Stimulated activated CD4-positive, alpha-beta T cell treated with anti-CD3 and anti-CD28 coated beads, Interleukin-1b, Interleukin-23, amount 100 ng/mL, for 48 hours (primary cell): ENCODE measurements at places on chromosomes 13 and 19.

- DNase-seq: no peak
These were observed 19.6 kb downstream of the KCNC3 start for GRCh38 chr19:50309396-50310125.

- no peak for DNase-seq
These were observed 21.9 kb upstream of the TCF3 start for GRCh38 chr19:1674293-1674679.

DNA sequence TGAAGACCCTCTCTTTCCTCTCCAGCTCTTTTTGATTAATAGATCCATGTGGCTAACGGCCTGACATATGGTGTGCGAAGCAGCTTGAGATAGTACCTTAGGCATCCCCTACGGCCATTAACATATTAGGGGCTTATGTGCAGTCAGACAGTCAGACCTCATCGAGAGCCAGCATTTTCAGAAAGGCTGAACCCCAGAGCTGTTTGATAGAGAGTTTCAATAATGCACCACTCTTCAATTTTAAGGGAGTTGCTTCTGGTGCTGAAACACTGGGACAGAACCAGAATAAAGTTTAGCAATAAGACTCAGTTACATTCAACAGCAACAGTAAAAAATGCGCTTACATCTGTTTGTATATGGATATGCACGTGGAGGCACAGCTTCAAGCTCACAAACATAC, 10.8 kb downstream of the POU4F1 start:
- DNase-seq: no peak

DNA sequence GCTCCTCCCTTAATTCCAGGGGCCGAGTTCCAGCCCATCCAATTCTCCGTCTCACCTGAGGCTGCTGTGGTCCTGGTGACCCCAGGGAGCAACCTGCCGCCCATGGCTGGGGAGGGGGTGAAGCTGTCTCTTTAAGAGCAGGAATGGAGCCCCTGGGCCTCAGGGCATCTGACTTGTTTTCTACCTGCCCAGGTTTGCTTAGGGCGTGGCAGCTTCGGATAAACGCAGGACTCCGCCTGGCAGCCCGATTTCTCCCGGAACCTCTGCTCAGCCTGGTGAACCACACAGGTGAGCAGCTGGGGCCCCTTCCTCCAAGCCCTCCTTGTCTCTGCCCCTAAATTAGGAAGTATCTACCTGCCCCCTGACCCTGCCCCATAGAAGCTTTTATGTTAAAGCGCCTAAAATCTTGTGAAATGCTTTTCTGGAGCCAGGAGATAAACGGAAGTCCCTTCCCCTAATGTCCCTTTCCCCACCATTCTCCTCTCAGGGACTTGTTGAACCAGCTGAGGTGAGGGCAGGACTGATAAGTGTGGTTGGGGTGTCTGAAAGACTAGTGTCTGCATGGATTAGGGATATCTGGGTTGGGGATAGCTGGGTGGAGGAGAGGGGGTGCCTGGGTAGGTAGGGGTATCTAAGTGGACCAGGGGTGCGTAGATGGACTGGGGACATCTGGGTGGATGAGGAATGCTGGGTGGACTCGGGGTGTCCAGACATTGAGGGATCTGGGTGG, 614 bp downstream of the FXYD3 start:
- no peak for DNase-seq

DNA sequence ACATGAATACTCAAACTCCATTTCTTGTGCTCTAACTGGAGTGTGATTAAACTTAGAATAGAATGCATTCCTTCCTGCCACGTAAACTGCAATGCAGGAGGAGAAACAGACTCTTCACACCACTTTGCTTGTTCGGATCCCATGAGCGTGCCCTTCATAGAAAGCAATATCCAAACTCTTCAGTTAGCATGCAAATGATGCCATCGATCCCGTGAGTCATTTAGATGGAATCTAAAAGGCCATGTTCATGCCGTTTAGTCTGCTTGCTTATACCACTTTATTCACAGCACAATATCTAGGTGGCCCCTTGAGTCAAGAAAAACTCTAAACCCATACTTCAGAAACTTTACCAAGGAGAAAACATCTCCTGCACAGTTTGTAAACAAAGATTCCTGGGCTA, 225.8 kb downstream of the OXGR1 start:
- DNase-seq: no peak

DNA sequence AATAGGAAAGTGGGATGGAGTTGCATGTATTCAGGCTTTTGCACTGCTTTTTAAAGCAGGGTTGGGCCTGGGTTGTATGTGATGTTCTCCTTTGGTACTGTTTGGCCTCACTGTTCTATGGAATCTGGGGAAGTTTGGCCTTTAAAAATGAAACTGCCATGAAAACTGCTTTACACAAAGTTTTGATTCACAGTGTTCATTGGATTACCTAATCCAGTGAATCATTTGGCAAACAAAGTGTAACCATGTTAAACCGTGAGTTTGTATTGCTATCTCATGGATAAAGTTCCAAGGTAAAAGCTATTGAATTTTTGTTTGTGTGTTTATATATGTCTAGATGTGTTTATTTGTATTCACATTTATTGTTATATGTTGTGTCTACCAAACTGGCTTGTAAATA, 1658.6 kb downstream of the OLFM4 start:
- no peak for DNase-seq

DNA sequence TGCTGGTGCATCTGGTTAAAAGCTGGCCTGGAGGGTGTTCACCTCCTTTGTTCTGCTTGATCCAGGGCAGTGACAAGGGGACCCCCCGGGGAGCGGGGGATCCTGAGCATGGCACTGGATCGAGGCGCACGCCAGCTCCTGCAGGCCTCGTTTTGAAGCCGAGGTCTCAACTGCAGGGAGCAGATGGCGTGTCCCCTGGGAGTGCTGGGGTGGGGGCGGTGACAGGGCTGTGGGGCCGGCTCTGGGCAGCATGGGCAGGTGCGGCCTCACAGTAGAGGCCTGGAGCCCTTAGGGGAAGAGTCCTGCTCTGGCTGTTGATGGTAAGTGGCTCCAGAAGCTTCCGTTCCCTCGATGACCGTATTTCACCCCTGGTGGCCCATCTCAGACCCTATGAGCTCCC, 51.8 kb downstream of the CRTC1 start:
- DNase-seq: no peak

- DNase-seq: no peak
These were observed 22.6 kb downstream of the RASL11A start for GRCh38 chr13:27293076-27293691.

GRCh38 chr13:76854894-76855293, 31.3 kb downstream of the KCTD12 start:
- no peak for DNase-seq

GRCh38 chr13:114259974-114260373, 21.4 kb upstream of the UPF3A start:
- no peak for DNase-seq

DNA sequence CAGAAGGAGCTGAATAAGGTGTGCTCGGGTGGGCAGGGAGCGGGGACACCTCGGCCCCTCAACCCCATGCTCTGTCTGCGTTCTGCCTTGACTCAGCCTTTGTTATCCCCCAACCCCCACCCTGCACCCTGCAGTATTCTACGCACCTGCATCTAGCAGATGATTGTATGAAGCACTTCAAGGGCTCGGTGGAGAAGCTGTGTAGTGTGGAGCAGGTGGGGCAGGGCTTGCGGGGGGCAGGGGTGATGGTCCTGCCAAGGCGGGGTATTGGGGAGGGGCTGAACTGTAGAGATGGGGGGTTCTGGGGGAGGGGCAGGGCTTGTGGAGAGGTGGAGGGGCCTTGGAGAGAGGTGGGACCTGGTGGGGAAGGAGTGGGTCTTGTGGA, 6.1 kb downstream of the STXBP2 start:
- DNase-seq: no peak

- no peak for DNase-seq
These were observed 12.0 kb upstream of the NANOS3 start for GRCh38 chr19:13864667-13865570.

DNA sequence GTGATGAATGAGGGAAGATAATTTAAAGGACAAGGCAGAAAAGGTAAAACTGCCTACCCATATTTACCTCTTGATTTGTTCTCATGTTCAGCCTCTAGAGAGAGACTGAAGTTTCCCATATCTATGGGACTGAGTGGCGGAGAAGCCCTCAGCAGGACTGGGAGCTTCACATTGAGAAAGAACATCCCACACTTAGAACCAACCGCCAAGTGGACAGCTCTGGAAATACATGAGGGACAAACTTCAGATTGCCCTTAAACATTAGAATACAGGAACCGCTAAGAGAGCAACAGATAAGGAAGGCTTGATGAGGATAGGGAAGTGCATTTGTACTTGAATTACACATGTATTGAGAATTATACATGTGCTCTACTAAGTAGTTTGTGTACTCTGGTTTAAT, 316.0 kb upstream of the MIR17HG start:
- DNase-seq: no peak

- DNase-seq: no peak
These were observed 6.9 kb downstream of the THSD1 start for GRCh38 chr13:52399046-52399445.

DNA sequence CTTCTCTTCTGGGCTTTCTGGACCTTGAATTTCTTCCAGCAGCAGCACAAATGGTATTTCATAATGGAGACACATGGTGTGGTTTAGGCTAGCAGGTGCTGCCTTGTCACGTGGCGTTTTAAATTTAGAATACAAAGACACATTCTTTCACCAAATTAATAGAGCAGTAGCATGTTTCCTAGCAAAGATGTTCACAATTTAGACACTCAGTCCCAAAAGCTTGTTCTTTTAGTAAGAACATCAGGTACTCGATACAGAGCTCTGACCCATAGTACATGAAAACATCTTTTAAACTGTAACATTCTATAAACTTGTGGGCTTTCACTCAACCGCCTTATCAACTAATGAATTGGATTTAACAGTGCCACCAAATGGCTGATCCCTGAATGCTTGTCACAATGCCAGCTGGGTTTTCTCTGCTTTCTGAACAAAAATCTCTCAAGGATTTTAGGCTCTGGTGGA, 290.1 kb downstream of the DCLK1 start:
- no peak for DNase-seq

DNA sequence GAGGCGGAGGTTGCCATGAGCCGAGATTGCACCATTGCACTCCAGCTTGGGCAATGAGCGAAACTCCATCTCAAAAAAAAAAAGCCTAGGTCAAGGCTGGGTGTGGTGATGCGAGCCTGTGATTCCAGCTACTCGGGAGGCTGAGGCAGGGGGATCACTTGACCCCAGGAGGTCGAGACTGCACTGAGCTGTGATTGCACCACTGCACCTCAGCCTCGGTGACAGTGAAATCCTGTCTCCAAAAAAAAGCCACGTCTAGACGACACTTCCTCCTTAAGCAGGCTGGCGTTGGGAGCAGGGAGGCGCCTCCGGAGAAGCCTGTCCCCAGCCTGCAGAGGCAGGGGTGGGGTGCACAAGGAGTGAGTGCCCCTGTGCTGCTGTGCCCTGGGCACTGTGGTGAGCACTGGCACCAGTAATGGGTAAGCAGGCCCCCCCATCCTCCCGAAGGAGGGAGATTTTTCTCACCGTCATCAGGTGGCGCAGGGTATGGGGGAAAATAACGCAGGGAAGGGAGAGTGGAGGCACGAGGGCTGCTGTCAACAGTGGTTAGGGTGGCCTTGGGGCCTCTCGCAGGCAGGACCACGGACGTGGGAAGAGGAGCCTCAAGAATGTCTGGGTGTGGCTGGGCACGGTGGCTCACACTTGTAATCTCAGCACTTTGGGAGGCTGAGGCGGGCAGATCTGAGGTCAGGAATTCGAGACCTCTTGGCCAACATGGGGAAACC, 706 bp downstream of the P2RY11 start:
- DNase-seq: peak; percentile 66

DNA sequence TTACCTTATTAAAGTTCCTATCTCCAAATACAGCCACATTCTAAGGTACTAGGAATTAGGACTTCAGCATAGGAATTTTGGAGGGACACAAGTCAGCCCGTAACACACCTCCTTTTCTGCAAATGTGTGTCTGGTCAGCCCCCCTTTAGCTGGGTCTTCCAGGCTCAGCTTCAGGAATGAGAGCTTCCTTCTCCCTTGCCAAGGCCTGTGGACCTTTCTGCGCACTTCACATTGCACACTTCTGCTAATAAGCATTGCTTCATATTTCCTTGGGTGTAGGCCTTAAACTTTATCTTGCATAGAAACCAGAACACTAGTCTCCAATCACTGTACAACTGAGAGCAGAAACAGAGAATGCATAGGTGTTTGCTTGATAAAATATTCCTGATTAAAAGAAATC, 4.5 kb upstream of the STK24 start:
- DNase-seq: no peak

- DNase-seq: no peak
These were observed 894.3 kb downstream of the DIAPH3 start for GRCh38 chr13:59269476-59269875.

GRCh38 chr19:14767466-14767971, 10.8 kb downstream of the ADGRE2 start:
- DNase-seq: no peak

GRCh38 chr19:2822846-2823245, 3.2 kb downstream of the ZNF554 start:
- no peak for DNase-seq

GRCh38 chr13:101919541-101920181, 467.2 kb downstream of the ITGBL1 start:
- DNase-seq: no peak

- DNase-seq: no peak
These were observed 72.2 kb downstream of the CDADC1 start for GRCh38 chr13:49319951-49320350.

- DNase-seq: peak; percentile 75
These were observed 20.8 kb downstream of the LAIR2 start for GRCh38 chr19:54523403-54523802.

DNA sequence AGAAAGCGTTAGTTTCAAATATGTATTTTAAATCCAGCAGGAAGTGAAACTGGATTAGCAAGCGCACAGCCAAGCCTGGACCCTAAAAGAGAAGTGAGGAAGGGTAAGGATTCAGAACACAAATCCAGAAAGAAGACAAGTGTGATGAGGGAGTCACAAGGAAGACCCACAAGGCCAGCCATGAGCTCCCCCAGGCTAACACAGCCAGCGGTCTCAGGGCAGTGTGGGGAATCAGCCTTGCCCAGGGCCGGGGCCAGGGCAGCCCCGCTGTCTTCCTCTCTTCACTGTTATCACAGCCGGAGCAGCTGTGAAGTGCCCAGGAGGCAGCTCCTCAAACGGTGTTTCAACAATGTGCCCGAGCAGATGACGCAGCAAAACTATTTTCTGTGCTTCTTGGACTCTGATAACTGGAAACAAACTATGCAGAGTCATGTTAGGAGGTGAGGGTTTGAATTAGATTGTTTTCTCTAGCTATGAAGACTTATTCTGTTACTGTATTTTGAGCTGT, 12.2 kb upstream of the CDC16 start:
- DNase-seq: no peak

GRCh38 chr13:56187331-56187730, 953.4 kb upstream of the PRR20A start:
- no peak for DNase-seq

DNA sequence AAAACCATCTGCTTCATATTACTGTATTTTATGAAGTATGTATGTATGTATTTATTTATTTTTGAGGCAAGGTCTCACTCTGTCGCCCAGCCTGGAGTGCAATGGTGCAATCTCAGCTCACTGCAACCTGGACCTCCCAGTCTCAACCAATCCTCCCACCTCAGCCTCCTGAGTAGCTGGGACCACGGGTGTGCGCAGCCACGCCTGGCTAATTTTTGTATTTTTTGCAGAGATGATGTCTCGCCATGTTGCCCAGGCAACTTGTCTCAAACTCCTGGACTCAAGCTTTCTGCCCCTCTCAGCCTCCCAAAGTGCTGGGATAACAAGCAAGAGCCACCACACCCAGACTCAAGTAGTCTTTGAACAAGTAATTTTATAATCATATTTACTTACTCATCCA, 5.5 kb downstream of the KATNAL1 start:
- DNase-seq: no peak
